ENCODE measurements at places on chromosomes 4 and X. TPM values are rescaled to one million over a fixed set of nuclear protein-coding genes. Genes with fewer than 3 reads are reported as not detected.

Gene SERTM2
- polyA plus RNA-seq: 0.28 TPM

Gene ADGRG4
- not detected for polyA plus RNA-seq

DNA sequence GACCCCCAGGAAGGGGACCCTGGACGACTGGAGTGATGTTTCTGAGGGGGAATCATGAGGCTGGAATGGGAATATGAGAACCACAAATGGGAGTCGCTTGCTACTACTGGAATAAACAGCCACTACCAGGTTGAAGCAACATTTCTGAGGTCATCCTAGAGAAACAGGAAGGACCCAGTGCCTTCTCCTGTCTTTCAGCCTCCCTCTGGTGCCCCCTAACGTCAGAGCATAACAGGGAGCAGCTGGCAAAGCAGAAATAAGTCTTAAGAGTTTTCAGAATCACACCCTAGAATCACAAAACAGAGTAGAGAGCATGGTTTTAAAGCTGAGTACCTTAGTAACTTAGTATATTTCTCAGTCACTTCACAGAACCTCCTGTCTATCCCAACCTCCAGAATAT lies 347.8 kb upstream of the PITX2 start:
- DNase-seq: no peak

- DNase-seq: no peak
Measured at GRCh38 chrX:144006811-144007210, 122.9 kb downstream of the UBE2NL start.

Data from forelimb muscle (tissue), 1 donor.